ENCODE measurements at places on chromosomes 2 and 18. TPM values are rescaled to one million over a fixed set of nuclear protein-coding genes. Genes with fewer than 3 reads are reported as not detected.
A peak's percentile ranks its signal among the peaks of the same experiment; 100 is the strongest.

- no peak overlapping the region for H3K27ac ChIP-seq
- H3K36me3 ChIP-seq: no peaks in the 10 kb centered on the region
- H3K4me3 ChIP-seq: no peak overlapping the region
- H3K27me3 ChIP-seq: no peaks in the 10 kb centered on the region
- DNase-seq: no peak
Measured at GRCh38 chr2:3154700-3155099, 222.9 kb downstream of the EIPR1 start.

GRCh38 chr2:212683346-212684097 is 144.9 kb upstream of the ERBB4 start:
- H3K36me3 ChIP-seq: no peaks in the 10 kb centered on the region
- H3K27me3 ChIP-seq: no peaks in the 10 kb centered on the region
- no peaks in the 10 kb centered on the region for H3K4me1 ChIP-seq
- DNase-seq: no peak
- H3K27ac ChIP-seq: no peak overlapping the region

DNA sequence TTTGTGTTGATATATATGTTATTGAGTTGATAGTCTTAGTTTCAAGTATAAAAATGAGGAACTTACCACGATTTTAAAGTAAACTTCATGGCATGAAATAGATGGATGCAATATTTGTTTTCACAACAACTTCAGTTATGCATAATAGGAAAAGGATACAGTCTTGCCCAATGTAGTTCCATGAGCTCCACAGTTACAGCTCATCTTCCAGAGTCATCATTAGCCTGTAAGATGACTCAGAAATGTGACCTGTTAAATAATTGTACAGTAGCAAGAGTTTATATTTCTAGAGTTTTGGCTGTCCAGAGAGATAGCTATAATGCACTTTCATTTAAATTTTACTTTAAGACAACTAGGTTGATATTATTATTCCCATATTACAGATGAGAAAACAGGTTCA is 80.9 kb upstream of the ARHGAP28 start:
- no peak for DNase-seq
- H3K36me3 ChIP-seq: no peaks in the 10 kb centered on the region
- H3K27me3 ChIP-seq: no peaks in the 10 kb centered on the region
- no peaks in the 10 kb centered on the region for H3K4me1 ChIP-seq

GRCh38 chr2:66306483-66306882 is 128.4 kb upstream of the MEIS1 start:
- H3K36me3 ChIP-seq: no peaks in the 10 kb centered on the region
- no peak overlapping the region for H3K27ac ChIP-seq
- no peak for DNase-seq
- no peaks in the 10 kb centered on the region for H3K4me1 ChIP-seq
- no peaks in the 10 kb centered on the region for H3K27me3 ChIP-seq

DNA sequence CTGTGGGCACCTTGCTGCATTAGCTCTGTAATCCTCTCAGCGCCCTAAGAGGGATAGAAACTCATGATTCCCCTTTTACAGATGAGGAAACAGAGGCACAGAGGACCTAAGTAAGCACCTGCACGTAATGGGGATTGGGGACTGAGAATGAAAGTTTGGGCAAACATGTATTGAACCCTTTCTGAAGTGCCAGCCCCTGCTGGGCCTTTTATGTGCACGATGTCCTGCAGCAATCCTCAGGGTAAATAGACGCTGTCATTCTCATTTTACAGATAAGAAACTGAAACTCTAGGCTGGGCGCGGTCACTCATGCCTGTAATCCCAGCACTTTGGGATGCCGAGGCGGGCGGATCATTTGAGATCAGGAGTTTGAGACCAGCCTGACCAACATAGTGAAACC is 117.4 kb downstream of the STPG4 start:
- DNase-seq: no peak
- H3K27ac ChIP-seq: no peak overlapping the region
- H3K4me3 ChIP-seq: no peak overlapping the region
- peaks cover 60% of the 10 kb centered on the region for H3K4me1 ChIP-seq
- no peaks in the 10 kb centered on the region for H3K27me3 ChIP-seq

- peaks cover 7% of the 10 kb centered on the region for H3K4me1 ChIP-seq
- no peak for DNase-seq
- no peak overlapping the region for H3K27ac ChIP-seq
- H3K27me3 ChIP-seq: no peaks in the 10 kb centered on the region
- H3K36me3 ChIP-seq: peaks cover 22% of the 10 kb centered on the region
Measured at GRCh38 chr2:196295005-196295404, 123.6 kb upstream of the STK17B start.

GRCh38 chr2:217160103-217160743 is 300.4 kb upstream of the TNP1 start:
- H3K4me1 ChIP-seq: peaks cover 5% of the 10 kb centered on the region
- H3K4me3 ChIP-seq: no peak overlapping the region
- no peaks in the 10 kb centered on the region for H3K36me3 ChIP-seq
- no peaks in the 10 kb centered on the region for H3K27me3 ChIP-seq

DNA sequence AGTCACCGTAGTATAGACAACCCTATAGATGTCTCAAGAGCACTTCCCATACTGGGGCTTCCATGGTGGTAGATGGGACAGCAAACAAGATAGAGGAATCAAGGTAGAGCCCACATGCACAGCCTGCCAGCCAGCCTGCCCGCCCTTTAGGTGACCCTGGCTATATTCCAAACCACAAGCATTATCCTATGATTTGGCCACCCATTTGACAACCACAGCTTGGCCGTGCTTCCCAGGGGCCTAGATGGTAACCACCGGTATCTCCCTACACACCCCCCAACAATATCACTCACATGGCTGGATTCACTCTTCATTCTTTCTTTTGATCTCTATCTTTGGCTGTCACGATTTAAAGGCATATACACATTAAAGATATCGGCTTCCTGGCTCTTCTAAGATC is 85.3 kb downstream of the CDK15 start:
- no peak overlapping the region for H3K4me3 ChIP-seq
- H3K36me3 ChIP-seq: no peaks in the 10 kb centered on the region

DNA sequence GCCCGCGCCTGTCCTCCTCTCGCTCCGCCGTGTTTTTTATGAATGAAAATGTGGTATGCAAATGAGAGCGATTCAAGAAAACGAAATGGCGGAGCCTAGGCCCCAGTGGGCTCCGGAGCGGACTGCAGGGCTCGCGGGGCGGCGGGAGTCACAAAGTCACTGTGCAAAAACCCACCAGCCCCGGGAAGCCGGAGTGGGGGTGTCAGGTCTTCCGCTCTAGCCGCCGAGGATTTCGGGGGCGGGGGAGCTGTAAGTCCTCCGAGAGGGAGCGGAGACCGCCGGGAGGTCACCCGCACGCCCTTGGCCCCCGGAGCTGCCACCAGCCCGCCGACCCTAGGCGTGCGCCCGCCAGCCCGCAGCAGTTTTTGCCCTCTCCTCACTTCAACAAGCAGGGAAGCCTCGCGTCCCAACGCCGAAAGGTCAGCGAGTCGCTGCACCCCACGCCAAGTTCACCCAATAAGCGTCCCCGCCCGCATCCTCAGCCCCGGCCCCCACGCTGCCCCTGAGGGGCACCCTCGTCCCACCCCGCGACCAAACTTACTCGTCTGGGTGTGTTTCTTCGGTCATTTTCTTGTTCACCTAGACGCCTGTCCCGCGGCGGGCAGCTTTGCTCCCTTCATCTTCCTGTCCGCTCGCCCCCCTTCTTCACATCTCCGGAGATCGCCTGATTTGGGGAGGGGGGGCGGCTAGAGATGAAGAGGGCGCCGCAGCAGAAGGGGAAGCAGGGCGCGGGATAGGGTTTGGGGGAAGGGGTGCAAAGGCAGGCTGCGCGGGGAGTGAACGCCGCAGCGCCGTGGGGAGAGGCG is 775 bp downstream of the SPRED2 start:
- H3K4me3 ChIP-seq: peak overlapping the region; percentile 95
- no peaks in the 10 kb centered on the region for H3K36me3 ChIP-seq
- H3K27ac ChIP-seq: peak overlapping the region; percentile 95
- H3K27me3 ChIP-seq: no peaks in the 10 kb centered on the region
- peaks cover 7% of the 10 kb centered on the region for H3K4me1 ChIP-seq
- peak; percentile 54 for DNase-seq

DNA sequence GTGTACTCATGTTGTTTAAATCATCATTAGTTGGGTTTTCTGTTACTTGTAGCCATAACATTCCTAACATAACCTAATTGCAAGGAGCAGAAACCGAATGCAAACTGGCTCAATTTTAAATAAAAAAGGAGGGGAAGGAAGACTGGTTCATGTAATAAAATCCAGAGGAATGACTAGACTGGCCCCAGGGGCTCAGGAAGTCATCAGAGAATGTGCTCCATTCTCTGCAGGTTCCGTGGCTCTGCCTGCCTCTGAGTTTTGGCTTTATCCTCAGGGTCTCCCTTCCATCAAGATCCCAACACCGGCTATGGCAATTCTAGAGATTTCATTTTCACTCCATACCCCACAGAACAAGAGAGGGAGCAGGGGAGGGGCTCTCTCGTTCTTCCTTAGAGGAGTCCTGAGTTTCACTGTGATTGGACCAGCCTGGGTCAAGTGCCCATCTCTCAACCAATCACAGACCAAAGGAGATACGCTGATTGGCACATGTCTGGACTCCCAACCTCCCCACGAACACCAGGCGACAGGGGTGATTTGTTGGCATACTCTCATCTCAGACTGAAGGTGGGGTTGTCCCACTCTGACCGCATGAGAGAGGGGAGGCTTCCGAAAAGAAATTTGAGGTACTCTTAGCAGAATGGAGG is 64.8 kb downstream of the NPPC start:
- DNase-seq: no peak
- no peak overlapping the region for H3K27ac ChIP-seq
- H3K36me3 ChIP-seq: no peaks in the 10 kb centered on the region
- H3K4me1 ChIP-seq: no peaks in the 10 kb centered on the region

DNA sequence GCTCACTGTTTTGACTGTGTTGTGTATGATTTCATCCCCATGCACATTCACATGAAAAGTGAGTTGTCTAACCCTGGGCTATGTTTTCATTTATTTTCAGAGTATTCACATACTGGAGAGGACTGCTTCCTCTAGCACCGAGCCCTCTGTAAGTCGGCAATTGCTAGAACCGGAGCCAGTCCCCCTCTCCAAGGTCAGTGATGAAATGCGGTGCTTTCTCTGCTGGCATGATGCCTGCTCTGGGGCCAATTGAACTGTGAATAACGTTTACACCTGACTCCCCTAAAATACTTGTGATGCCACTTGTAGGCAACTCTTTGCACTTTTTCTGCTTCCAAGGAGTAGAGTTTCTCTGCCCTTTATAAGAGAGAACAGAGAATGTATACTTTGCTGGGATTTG is 126.9 kb downstream of the PRKRA start:
- no peak for DNase-seq
- no peaks in the 10 kb centered on the region for H3K27me3 ChIP-seq
- H3K27ac ChIP-seq: no peak overlapping the region

- no peaks in the 10 kb centered on the region for H3K36me3 ChIP-seq
- no peaks in the 10 kb centered on the region for H3K27me3 ChIP-seq
- H3K27ac ChIP-seq: peak overlapping the region; percentile 86
Measured at GRCh38 chr2:9311488-9311887, 104.9 kb downstream of the ASAP2 start.

GRCh38 chr2:46077522-46078107 is 219.6 kb upstream of the EPAS1 start:
- peaks cover 25% of the 10 kb centered on the region for H3K4me1 ChIP-seq
- no peak overlapping the region for H3K4me3 ChIP-seq
- H3K36me3 ChIP-seq: no peaks in the 10 kb centered on the region

DNA sequence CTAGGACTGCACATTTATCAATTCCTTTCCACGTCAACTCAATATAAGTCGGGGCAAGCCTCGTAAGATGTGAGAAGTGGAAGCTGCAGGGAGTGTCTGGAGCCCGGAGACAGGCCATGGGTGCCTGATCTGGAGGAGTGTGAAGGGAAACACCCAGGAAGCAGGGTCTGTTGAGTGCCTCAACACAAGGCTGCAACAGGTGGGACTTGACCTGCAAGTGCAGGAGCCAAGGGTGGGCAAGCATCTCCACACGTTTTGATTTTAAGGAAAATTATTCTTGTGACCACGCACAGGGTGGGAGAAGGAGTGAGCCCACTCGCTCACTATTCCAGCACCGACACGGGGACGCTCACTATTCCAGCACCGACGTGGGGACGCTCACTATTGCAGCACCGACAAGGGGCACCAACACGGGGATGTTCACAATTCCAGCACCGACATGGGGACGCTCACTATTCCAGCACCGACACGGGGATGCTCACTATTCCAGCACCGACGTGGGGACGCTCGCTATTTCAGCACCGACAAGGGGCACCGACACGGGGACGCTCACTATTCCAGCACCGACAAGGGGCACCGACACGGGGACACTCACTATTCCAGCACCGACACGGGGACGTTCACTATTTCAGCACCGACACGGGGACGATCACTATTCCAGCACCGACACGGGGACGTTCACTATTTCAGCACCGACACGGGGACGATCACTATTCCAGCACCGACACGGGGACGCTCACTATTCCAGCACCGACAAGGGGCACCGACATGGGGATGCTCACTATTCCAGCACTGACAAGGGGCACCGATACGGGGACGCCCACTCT is 197.3 kb downstream of the EIPR1 start:
- no peaks in the 10 kb centered on the region for H3K36me3 ChIP-seq
- no peak overlapping the region for H3K4me3 ChIP-seq
- H3K27me3 ChIP-seq: no peaks in the 10 kb centered on the region
- H3K27ac ChIP-seq: no peak overlapping the region
- no peak for DNase-seq

DNA sequence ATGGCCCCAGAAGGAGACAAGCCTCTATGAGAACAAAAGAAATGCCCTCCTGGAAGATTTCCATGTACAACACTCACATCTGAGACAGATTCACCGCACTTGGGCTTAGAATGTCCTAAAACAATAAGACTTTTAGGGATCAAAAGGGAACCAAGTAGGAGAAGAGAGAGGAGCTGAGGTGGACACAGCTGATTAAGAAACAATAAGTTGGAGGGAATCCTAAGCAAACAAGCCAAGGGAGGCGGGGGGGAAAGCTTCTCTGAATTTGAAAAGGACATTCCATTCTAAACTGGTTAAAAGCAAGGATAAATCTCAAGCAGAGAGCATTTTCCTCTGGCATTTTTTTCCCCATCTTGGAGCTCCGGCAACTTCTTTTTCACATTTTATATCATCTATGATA is 9.9 kb downstream of the ACVR1 start:
- no peak overlapping the region for H3K27ac ChIP-seq
- H3K27me3 ChIP-seq: no peaks in the 10 kb centered on the region
- no peak overlapping the region for H3K4me3 ChIP-seq

GRCh38 chr2:26316041-26316440 is 29.9 kb upstream of the SELENOI start:
- no peak overlapping the region for H3K4me3 ChIP-seq
- H3K36me3 ChIP-seq: no peaks in the 10 kb centered on the region
- no peak overlapping the region for H3K27ac ChIP-seq

DNA sequence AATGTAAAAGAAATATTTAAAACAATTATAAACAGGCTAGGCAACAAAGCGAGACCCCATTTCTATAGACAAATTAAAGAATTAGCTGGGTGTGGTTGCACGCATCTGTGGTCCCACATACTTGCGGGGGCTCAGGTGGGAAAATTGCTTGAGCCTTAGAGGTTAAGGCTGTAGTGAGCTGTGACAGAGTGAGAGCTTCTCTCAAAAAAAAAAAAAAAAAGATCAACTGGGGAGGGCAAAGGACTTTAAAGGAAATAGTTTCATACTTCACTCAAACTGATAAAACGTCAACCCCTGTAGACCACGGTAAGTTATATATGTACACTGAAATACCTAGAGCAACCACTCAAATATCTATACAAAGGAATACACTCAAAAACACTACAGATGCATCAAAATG is 37.5 kb downstream of the MGAT4A start:
- no peaks in the 10 kb centered on the region for H3K27me3 ChIP-seq
- H3K36me3 ChIP-seq: no peaks in the 10 kb centered on the region
- no peak overlapping the region for H3K4me3 ChIP-seq
- H3K27ac ChIP-seq: no peak overlapping the region

SIX3 gene
- not detected for total RNA-seq

LHCGR gene
- not detected for total RNA-seq

KIF1A gene
- total RNA-seq: 3.5 TPM

ELOA2 gene
- total RNA-seq: not detected

KCNE4 gene
- 1.8 TPM for total RNA-seq

PRKAG3 gene
- not detected for total RNA-seq

ADGRF3 gene
- total RNA-seq: not detected

CYS1 gene
- 1.3 TPM for total RNA-seq

All from heart left ventricle (tissue), 16 donors.